ENCODE measurements at places on chromosomes 16 and 17. TPM values are rescaled to one million over a fixed set of nuclear protein-coding genes. Genes with fewer than 3 reads are reported as not detected.

- no peak for DNase-seq
Measured at GRCh38 chr17:9211133-9211765, 189.9 kb downstream of the NTN1 start.

Gene NACA2
- total RNA-seq: not detected

Gene CCL7
- total RNA-seq: not detected

DNA sequence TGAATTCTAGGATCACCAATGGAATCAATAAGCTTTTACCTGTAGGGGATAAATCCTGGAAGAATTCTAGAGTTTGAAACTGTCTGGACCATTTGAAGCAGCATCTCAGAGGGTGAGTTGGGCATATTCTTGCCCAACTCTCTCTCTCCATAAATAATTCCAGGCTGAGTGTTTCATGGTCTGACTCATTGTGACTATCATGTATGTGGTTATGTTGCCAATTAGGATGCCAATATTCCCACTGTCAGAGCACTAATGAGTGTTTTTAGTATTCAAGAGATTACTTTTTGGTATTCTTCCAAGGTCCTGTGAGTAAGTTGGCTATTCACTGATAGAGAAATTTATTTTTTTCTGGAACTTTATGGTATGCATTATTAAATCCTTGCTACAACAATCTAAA is 456.9 kb downstream of the TOX3 start:
- no peak for DNase-seq

DNA sequence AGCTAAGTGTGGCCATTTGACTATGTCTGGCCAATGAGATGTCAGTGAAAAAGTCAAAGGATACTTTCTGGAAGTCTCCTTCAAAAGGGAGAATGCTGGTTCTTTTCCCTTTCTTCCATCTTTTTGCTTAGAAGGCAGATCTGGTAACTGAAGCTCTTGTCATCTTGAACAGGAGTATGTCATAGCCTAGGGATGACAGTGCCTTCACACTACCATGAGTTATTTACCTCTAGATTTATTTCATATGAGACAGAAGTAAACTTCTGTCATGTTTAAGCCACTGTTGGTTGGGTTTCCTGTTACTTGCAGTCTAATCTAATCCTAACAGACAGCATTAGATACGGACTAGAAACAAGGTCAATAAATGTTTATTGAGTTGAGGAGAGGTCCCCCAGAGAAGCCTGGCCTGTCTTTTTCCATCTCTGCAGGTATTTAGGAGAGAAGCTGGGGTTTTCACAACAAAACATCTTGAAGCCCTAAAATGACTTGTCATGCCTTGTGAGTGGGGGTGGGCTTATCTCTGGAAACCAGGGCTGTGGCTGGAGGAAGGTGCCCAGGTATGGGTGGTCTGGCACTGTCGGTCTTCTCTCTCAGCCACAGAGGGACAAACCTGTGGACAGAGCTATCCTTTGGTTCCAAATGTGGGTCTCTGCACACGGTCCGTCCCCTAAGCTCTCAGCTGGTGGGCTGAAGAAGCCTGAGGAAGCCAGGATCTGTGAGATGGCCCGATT is 28.5 kb downstream of the TMEM98 start:
- no peak for DNase-seq
